ENCODE measurements at places on chromosomes 1 and 21. TPM values are rescaled to one million over a fixed set of nuclear protein-coding genes. Genes with fewer than 3 reads are reported as not detected.

GRCh38 chr1:207412845-207413244, 41.3 kb upstream of the CR2 start:
- no peaks in the 10 kb centered on the region for H3K36me3 ChIP-seq
- no peak overlapping the region for H3K4me3 ChIP-seq
- no peak overlapping the region for H3K27ac ChIP-seq
- no peaks in the 10 kb centered on the region for H3K27me3 ChIP-seq
- H3K4me1 ChIP-seq: no peaks in the 10 kb centered on the region
- no peak for DNase-seq

SPRR2G gene
- not detected for total RNA-seq

PADI1 gene
- total RNA-seq: not detected

C1orf226 gene
- 6.3 TPM for total RNA-seq

MANEAL gene
- 4.9 TPM for total RNA-seq

RNU1-2 gene
- total RNA-seq: 6,803 TPM

ADAMTSL4 gene
- 164 TPM for total RNA-seq

DNA sequence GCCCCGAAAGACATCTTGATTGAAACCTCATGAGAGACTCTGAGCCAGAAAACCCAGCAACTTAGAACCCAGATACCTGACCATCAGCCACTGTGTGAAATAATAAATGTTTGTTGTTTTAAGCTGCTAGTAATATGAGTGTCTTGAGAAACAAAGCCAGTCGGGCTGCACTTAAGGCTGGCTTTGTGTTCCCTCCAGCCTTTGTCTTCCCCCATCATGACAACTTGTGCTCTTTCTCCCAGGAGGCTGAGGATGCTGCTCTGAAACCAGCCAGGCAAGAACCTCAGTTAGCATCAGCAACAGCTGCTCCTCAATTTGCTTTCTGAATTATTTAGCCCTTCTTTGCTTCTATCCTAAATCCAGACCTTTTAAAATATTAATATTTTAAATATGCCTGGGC, 78.2 kb downstream of the SLC16A1 start:
- peaks cover 13% of the 10 kb centered on the region for H3K4me1 ChIP-seq
- H3K4me3 ChIP-seq: no peak overlapping the region
- H3K27me3 ChIP-seq: no peaks in the 10 kb centered on the region
- DNase-seq: no peak

TRABD2B gene
- total RNA-seq: 1.8 TPM

PRAMEF17 gene
- total RNA-seq: not detected

OR2L2 gene
- total RNA-seq: not detected

DNA sequence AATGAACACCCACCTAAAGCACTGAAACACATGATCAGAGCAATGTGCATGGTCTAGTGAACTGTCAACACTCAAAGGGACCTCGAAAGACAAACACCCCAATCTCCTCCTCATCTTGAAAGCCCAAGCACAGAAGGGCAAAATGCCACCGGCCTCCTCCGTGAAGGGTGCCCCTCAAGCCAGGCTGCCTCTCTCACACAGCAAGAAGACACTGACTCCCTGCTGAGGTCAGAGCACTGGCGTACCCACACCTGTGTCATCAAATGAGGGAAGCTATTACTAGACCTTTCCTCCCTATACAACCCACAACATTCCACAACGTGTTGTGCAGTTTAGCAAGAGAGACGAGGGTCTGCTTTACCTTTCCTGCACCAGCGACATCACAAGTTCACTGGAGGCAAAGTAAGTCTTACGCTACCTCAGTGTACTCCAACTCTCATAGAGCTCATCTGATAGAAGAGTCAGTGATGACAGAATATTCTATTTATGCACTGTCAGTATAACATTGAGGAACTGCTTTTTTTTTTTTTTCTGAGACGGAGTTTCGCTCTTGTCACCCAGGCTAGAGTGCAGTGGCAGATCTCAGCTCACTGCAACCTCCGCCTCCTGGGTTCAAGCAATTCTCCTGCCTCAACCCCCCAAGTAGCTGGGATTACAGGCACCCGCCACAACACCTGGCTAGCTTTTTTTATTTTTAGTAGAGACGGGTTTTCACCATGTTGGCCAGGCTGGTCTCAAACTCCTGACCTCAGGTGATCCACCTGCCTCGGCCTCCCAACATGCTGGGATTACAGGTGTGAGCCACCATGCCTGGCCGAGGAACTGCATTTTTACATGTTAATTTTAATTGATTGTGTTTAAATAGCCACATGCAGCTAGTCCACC, 3.3 kb downstream of the SH3BP5L start:
- peak overlapping the region; percentile 24 for H3K27ac ChIP-seq
- peaks cover 46% of the 10 kb centered on the region for H3K36me3 ChIP-seq
- no peak for DNase-seq
- no peaks in the 10 kb centered on the region for H3K27me3 ChIP-seq
- peaks cover 69% of the 10 kb centered on the region for H3K4me1 ChIP-seq
- peak overlapping the region; percentile 14 for H3K4me3 ChIP-seq

CRB1 gene
- 0.77 TPM for total RNA-seq

DNA sequence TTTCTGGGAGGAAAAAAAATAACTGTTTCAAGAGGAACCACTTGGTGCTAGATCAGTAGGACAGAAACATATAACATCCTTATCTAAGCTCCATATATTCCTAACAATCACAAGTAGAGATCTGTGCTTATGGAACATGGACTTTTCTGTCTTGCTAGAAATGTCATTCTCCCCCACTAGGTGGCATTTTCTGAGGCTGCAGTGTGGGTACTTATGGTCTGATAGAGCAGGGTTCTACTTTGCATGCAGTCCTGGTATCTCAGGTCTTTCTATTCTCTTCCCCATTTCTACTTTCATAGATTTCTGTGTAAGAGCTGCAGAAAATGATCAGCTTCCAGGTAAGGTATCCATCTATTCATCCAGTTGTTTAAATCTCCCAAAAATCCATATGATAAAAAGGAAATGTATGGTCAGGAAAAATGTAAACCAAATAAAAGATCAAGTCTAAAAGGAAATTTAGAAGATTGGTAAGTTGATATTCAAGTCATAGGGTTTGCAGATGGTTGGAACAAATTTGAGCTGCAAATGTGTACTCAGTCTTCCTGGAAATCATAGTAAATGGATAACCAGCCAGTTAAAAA, 1.5 kb downstream of the ZNF684 start:
- H3K27ac ChIP-seq: no peak overlapping the region
- no peaks in the 10 kb centered on the region for H3K27me3 ChIP-seq
- H3K36me3 ChIP-seq: no peaks in the 10 kb centered on the region
- no peak for DNase-seq
- peaks cover 18% of the 10 kb centered on the region for H3K4me1 ChIP-seq

GRCh38 chr1:200893411-200893901, 1.2 kb upstream of the INAVA start:
- H3K4me1 ChIP-seq: peaks cover 15% of the 10 kb centered on the region
- DNase-seq: no peak
- peak overlapping the region; percentile 18 for H3K27ac ChIP-seq
- H3K36me3 ChIP-seq: no peaks in the 10 kb centered on the region
- peaks cover 21% of the 10 kb centered on the region for H3K27me3 ChIP-seq

COL16A1 gene
- total RNA-seq: 11.8 TPM

DNA sequence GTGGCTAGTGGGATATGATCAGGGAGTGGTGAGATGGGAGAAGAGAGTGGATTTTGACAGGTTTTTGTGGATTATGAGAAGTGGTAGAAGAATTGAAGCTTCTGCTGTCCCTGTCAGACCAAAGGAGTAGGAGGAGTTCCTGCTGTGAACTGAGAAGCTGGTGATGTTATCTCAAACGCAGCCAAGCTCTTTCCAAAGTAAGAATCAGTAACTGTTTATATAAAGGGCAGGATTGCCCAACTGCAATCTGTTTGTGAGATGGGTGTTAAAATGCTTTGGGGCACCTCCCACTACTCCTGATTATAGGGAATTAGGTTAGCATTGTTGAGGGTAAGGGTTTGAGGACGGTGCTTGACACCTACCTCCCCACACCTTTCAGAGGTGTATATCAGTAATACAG, 60.5 kb upstream of the USP25 start:
- no peaks in the 10 kb centered on the region for H3K36me3 ChIP-seq
- H3K27me3 ChIP-seq: no peaks in the 10 kb centered on the region
- no peak overlapping the region for H3K4me3 ChIP-seq
- DNase-seq: no peak

DNA sequence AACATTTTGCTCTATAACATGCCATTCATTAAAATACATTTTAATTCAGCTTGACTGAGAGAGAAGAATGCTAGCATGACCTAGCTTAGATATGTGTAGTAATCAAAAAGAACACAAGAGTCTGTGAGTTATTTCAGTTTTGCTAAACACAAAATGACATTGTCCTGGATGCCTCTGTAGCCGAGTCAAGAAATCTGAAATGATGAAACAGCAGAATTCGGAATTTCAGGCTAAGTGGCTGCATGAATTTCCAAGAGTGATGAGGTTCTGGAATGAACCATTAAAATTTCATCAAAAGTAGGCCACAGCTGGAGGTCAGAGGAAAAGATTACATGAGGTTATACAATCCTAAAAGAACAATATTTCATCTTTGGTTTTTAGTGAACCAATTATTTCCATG, 79.1 kb upstream of the CXADR start:
- no peaks in the 10 kb centered on the region for H3K36me3 ChIP-seq
- H3K27ac ChIP-seq: no peak overlapping the region
- H3K27me3 ChIP-seq: no peaks in the 10 kb centered on the region
- no peak for DNase-seq
- H3K4me3 ChIP-seq: no peak overlapping the region

DNA sequence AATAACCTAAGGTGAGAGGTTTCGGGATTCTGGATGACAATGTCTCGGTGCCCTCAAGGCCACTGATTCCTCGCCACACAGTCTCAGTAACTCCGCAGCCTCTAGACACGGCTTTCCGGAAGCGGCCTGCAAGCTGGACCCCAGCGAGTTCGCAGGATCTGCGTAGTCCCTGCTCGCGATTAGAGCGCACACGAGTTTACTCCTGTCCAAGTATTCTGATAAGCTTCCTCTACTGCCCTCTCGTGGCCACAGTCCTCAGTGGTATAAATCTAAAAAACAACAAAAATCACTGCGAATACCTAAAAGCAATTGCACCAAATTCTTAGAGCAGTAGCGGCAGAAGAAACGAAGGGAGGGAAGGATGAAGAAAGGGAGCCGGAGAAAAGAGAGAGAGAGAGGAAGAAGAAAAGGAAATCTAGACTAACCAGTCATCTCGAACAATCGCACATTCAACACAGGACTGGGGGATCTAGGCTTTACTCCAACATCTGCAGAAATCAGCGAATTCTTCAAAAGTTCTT, 1.1 kb upstream of the PLXNA2 start:
- H3K36me3 ChIP-seq: no peaks in the 10 kb centered on the region
- H3K27me3 ChIP-seq: no peaks in the 10 kb centered on the region
- peak; percentile 91 for DNase-seq

DNA sequence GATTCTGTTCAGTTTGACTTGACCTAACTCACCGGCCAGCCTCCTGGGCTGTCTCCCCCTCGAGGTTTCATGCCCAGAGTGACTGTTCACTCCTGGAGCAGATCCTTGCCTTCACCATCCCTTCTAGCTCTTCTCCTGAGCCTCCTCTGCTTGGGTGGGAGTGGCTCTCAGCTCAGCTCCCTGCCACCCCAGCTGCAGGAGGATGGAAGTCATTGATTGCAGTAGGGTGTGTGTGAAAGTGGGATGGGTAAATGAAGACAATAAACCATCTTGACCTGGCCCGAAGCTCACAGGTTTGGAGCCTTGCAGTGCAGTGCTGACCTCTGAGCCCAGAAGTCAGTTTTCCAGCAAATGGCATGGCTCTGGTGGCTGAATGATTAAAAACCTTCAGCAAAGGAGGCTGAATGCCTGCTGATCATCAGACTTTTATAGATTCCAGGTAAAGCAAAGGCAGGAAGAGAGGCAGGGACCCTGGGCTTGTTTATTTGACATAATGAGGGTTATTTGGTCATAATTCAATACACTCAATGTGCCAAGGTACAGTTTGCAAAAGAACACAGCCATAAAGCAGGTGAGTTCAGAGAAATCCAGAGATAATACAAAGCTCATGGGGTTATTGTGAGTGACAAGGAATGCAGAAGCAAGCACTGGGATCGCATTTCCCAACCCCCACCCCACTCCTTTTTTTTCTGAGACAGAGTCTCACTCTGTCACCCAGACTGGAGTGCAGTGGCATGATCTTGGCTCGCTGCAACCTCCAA, 17.5 kb upstream of the TFF3 start:
- no peak overlapping the region for H3K4me3 ChIP-seq
- no peak overlapping the region for H3K27ac ChIP-seq
- H3K4me1 ChIP-seq: peaks cover under 1% of the 10 kb centered on the region

CDC20 gene
- total RNA-seq: 2.4 TPM

DNA sequence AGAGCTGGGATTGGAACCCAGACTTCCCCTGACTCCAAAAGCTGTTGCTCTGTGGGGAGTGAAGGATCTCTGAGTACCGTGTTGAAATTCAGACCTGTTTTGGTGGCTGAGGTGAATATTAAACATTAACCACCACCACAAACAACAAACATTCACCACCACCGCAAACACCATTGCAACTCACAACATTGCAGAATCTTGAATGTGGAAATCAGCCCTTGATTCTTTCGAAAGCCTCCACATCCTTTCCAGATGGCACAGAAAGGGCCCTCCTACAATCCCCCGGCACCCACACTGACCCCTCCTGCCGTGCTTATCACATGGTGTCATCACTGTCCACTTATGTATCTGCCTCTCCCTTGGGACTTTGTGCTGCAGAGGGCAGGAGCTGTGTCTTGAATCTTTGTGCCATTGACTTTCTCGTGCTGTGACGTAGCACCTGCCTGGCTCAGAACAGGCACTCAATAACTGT, 1.4 kb downstream of the CDA start:
- peak overlapping the region; percentile 39 for H3K4me3 ChIP-seq
- H3K4me1 ChIP-seq: peaks cover 14% of the 10 kb centered on the region
- peak; percentile 75 for DNase-seq
- H3K36me3 ChIP-seq: no peaks in the 10 kb centered on the region
- H3K27ac ChIP-seq: peak overlapping the region; percentile 64
- peaks cover 27% of the 10 kb centered on the region for H3K27me3 ChIP-seq

POTED gene
- not detected for total RNA-seq

DNA sequence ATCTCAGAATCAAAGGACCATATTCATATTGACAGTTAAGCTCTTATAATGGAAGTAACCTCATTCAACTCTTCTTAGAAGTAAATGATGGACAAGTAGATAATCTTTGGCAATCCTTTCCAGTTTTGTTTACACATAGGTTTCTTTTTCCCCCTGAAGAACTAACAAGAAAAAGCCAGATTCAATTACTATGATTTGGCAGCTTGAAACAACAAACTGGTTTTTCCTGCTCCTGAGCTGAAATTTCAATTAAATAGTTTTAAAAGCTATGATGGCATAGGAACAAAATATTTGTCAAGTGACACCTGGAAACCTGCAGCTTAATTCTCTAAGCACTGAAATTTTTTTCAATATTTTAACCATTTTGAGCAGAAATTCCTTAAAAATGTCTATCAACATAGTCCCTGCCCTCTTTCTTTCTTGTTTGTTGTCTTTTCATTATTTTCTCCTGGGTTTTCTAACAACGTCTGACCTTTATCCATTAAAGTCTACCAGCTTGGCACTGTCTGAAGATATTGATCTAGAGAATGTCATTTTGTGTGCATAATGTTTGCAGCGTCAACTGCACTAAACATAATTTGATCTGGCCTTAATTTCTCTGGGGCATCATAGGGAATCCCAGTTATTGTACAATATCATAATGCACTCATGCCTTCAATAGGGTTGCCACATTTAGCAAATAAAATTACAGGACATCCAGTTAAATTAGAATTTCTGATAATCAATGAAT, 4.0 kb upstream of the SLC35A3 start:
- H3K27me3 ChIP-seq: no peaks in the 10 kb centered on the region
- no peak overlapping the region for H3K4me3 ChIP-seq
- H3K27ac ChIP-seq: no peak overlapping the region
- DNase-seq: no peak
- peaks cover 10% of the 10 kb centered on the region for H3K4me1 ChIP-seq
- no peaks in the 10 kb centered on the region for H3K36me3 ChIP-seq

- no peaks in the 10 kb centered on the region for H3K4me1 ChIP-seq
- no peaks in the 10 kb centered on the region for H3K36me3 ChIP-seq
- H3K4me3 ChIP-seq: no peak overlapping the region
- H3K27ac ChIP-seq: no peak overlapping the region
- H3K27me3 ChIP-seq: peaks cover 10% of the 10 kb centered on the region
Observed at GRCh38 chr1:50348449-50349241, 74.6 kb downstream of the DMRTA2 start.

Data from lower lobe of right lung (tissue), 2 donors.